ENCODE measurements at places on chromosomes 6 and 20.
A peak's percentile ranks its signal among the peaks of the same experiment; 100 is the strongest.

DNA sequence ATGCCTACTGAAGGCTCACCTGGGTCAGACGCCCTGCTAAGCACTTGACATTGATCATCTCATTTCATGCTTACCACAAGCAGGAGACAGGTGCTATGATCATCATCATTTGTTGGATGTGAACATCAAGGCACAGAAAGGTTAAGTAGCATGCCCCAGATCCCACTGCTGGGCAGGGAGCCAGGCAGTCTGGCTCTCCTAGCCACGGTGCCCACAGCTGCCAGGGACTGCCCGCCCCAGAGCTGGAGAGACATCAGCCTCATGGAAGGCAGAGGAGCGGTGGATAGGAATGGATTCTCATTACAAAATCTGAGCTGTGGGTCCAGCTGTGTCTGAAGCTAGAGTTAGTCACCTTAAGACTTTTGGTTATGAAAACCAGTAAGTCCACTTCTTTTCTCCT, 3.6 kb downstream of the SULF2 start:
- no peak for DNase-seq

DNA sequence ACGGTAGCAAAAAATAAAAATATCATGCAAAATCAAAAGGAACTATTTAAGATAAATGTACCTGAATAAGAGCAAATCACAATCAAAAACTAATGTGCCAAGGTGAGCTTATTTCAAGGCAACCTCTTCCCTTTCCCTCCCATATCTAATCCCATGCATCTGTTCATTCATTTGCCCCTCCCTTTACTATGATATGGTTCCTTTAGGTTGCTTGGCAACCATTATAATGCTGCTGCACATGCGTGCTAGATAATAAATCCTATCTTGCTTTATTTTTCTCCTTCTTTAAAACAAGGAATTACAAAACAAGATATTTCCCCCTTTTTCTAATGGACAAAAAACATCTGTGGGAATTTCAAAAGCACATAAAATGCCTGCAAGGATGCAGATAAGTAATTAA, 318.2 kb upstream of the POU3F2 start:
- no peak for DNase-seq

GRCh38 chr6:144365271-144365670, 80.1 kb downstream of the UTRN start:
- no peak for DNase-seq

- DNase-seq, result no peak
Observed at GRCh38 chr20:15061061-15061430, 723.6 kb upstream of the FLRT3 start.

DNA sequence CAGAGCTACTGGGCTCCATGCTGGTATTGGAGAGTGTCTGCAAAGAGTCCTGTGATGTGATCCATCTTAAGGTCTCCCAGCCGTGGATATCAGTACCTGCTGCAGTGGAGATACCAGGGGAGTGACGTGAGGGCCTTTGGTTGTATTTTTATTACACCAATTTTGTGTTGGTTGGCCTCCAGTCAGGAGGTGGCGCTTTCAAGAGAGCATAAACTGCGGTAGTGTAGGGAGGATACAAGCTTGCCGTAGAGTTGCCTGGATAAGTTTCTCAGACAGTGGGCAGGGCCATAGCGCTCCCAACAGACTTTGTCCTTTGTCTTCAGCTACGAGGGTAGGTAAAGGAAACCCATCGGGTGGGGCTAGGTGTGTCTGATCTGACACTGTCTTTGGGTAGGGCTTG, 113.0 kb upstream of the CEP162 start:
- DNase-seq, result no peak

- DNase-seq, result no peak
Observed at GRCh38 chr6:108952776-108953486, 104.7 kb downstream of the ARMC2 start.

GRCh38 chr20:57618091-57618763, 2.0 kb downstream of the ZBP1 start:
- DNase-seq, result no peak

- DNase-seq, result no peak
Observed at GRCh38 chr20:38316341-38316740, 12.4 kb downstream of the BPI start.

GRCh38 chr6:115977220-115977619, 83.5 kb downstream of the FRK start:
- DNase-seq, result no peak

DNA sequence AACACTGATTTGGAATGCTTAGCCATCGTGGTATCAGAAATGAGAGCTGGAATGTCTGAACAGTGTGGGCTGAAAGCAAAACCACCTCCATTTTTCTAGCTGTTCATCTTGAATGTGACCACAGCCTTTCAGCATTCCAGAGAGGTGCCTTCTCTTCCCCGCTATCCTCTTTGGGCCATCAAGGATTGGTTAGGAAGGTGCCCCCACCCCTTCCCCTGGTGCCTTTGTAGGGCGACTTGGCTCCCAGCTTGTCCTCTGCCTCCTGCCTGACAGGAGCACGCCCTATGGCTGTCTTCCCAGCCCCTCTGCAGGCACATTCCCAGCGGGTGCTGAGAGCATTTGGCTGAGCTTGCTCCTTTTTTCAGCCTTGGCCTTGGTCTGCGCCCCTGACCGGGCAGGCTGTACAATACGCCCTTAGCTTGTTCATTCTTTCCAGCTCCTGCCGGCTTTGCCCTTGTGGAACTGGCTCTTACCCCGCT, 97.5 kb downstream of the ARMC2 start:
- DNase-seq, result no peak

DNA sequence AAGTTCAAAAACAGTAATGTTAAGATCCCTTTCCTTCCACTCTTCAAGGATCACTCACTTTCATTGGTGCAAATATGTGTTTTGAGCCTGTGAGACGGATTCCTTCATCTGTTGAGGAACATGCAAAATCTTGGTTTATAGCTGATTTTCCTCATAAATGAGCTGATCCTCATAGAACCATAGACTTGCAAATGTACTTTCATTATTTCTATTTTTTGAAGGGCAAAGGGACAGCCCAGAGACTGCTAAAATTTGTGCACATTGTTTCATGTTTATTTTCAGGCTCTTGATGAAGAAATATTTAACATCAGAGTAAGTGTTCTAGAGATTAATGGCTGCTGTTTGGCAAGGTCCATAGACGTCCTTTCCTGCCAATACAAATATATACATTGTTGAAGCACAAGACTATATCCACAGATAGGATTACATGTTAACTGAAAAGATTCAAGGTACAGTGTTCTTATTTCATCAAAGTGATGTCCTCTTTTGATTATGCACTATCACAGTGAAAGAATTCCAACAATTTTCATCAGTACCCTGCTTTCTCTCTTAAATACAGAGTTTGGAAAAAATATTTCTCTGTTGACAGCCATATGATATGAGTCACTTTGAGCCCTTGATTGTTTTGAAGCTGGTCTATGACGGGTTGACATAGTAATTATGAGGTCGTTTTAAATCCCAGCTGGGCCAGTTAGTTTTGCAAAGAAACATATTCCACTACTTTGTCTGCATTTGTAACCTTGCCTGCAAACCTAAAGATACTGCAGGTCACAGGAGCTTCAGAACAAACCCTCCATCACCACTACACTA, 95.7 kb downstream of the FILIP1 start:
- no peak for DNase-seq

DNA sequence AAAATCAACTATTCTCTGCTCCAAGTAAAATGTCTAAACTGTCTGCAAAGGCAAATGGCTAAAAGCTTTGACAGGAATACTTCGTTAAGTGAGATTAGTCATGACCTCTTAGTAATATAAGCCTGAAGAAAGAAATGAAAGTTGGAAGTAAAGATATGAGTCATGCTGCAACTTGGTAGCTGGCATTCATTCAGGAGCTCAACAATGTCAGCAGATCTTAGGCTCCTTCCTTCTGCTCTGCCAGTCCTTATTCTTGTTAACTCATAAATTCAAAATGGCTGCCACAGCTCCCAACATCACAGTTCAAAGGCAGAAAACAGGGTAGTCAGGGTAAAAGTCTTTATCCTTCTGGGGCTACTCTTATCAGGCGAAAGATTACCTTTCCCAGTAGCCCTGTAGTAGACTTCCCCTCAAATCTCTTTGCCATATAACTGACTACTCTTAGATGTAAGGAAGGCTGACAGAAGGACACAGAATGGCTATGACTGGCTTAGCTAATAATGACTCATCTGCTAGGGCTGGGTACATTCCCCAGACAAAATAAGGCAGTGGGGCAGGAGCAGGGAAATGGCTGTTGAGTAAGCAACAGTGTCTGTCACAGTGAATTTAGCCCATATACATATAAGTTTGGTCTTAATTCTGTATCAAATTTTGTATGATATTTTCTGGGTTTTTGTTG, 24.4 kb upstream of the C6orf62 start:
- no peak for DNase-seq

DNA sequence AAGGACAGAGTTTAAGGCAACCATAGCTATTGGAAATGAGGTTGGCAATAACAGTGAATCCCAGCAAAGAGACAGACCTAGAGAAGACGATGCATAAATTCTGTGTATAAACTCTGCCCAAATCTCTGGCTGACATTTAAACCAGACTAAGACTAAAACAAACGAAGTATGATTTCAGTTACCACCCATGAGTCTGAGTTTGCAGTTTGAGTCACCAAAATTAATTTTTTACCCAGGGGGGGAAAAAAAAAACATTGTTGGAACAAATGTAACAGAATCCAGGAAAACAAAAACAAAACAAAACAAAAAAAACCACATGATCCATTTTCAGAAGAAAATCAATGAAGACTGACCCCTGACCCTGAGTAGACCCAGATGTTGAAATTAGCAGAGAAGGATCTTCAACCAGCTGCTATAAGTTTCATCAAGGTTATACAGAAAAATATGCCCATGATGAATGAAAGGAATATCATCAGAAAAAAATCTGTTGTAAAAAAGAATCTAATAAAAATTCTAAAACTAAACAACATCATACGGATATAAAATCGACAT, 190.8 kb downstream of the GMDS start:
- no peak for DNase-seq

- no peak for DNase-seq
Observed at GRCh38 chr6:88970301-88970700, 6.9 kb upstream of the RNGTT start.

GRCh38 chr6:23327621-23328020, 758.3 kb downstream of the HDGFL1 start:
- DNase-seq, result no peak

GRCh38 chr6:35451354-35452182, 570 bp upstream of the FANCE start:
- DNase-seq, result no peak

GRCh38 chr20:61436283-61436666, 184.2 kb downstream of the CDH4 start:
- DNase-seq, result no peak

DNA sequence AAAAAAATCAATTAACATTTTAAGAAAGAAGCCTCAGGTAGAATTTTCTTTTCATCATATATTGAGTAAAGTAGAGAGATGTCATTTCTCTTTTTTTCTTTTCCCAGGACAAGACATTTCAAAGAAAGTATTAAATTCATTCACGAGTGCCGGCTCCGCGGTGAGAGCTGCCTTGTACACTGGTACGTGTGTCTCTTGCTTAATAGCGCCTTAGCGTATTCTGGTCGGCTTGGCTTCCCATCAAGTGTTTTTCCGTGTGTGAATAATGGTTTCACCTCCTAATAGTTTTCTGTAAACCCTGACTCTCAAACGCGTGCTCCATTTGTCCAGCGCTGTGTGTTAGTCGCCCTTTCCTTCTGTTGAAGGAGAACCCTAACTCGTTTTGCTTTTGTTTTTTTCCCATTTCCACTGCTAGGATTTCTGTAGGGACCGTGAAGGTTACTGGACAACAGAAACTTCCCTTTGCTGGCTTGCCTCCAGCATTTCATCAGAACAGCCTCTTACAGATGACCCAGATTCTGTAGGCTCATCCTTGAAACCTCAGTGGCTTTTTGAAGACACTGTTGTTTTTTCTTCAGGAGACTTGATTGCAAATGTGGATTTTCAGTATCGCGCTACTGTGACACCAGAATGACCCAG, 45.7 kb upstream of the IRF4 start:
- DNase-seq, result no peak

- DNase-seq, result no peak
Observed at GRCh38 chr20:46420878-46421277, 14.5 kb upstream of the ELMO2 start.

DNA sequence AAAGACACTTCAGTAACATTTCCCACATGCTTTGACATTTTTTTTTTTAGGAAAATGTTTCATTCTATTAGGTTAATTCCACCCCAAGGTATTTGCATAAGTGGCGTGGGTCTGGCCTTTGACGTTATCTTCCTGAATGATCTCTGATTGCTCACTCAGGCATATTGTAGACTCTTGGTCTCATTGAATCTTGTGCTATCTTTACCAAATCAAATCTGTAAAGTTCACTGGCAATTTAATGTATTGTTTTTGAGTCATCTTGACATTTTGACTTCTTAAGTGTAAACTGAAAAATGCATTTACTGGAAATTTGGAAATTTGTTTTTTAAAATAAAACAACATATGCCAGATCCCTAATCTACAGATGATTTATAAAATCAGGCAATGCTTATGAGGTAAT, 16.0 kb upstream of the VIP start:
- DNase-seq, result no peak

GRCh38 chr6:63521475-63522210, 50.6 kb upstream of the LOC128125822 start:
- no peak for DNase-seq

DNA sequence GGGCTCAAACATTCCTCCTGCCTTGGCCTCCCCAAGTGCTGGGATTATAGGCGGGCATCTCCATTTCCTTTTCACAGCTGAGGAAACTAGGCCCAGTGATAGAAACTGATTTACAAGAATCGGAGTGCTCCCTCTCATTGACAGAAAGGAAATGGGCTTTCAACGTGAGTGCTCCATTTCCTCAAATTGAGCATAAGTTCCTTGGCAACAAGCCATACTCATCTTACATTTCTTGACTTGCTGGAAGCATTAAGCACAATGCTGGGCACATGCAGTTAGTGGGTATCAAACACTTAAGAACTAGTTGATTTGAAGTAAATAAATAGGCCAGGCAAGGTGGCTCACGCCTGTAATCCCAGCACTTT, 54.7 kb downstream of the FGD2 start:
- peak; percentile 43 for DNase-seq

GRCh38 chr20:9301129-9302090, 213.0 kb upstream of the LAMP5 start:
- DNase-seq, result no peak

- no peak for DNase-seq
Observed at GRCh38 chr6:99613705-99614429, 7.2 kb downstream of the PRDM13 start.

DNA sequence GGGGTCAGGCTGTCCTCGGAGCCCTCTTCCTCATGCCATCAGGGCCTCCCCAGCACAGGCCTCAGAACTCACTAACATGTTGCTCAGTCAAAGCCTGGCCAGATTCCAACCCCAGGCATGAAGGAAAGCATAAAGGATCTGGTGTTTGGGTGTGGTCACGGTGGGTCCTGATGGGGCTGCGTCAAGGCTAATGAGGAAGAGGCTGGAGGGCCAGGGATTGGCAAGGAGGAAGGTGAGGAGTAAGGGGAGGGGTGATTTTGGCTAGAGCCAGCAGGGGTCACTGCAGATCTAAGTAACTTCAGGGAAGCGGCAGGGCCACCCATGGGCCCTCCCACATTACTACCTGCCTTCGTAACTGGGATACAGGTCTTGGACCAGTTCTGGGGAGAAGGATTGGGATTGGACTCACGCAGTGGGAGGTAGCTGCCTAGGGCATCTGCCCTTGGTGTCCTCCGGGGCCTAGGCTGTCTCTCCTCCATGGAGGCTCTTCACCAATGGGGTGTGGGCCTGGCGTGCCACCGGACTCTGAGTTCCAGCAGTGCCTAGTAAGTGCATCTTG, 36.2 kb upstream of the MRPS18A start:
- peak; percentile 95 for DNase-seq

GRCh38 chr6:72657407-72658197, 35.7 kb downstream of the KCNQ5 start:
- no peak for DNase-seq
